ENCODE measurements at places on chromosomes 1 and 21. TPM values are rescaled to one million over a fixed set of nuclear protein-coding genes. Genes with fewer than 3 reads are reported as not detected.
A peak's percentile ranks its signal among the peaks of the same experiment; 100 is the strongest.

The CFAP141 gene
- not detected for total RNA-seq

DNA sequence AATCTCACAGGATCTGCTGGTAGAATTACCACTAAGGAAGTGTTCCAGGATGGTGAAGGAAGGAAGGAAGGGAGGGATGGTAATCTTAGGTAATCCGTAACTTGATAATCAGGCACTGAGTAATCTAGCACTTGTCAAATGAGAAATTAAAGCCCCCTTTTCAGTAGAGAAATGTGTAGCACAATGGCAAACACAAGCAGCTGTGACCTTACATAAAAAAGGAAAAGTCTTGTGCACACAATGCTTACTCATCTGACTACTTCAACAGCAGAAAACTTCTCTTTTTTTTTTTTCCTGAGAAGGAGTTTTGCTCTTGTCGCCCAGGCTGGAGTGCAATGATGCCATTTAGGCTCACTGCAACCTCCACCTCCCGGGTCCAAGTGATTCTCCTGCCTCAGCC lies 6.1 kb downstream of the NUP210L start:
- DNase-seq = no peak

- DNase-seq = no peak
These were observed 486.9 kb upstream of the USP24 start for GRCh38 chr1:55702064-55702463.

GRCh38 chr1:107378866-107379265 lies 238.0 kb downstream of the NTNG1 start:
- peak; percentile 44 for DNase-seq

GRCh38 chr1:214587165-214587564 lies 15.8 kb upstream of the CENPF start:
- DNase-seq = no peak

The PDZK1IP1 gene
- total RNA-seq = 43.2 TPM

The CTSE gene
- total RNA-seq = not detected

The KLF17 gene
- not detected for total RNA-seq

DNA sequence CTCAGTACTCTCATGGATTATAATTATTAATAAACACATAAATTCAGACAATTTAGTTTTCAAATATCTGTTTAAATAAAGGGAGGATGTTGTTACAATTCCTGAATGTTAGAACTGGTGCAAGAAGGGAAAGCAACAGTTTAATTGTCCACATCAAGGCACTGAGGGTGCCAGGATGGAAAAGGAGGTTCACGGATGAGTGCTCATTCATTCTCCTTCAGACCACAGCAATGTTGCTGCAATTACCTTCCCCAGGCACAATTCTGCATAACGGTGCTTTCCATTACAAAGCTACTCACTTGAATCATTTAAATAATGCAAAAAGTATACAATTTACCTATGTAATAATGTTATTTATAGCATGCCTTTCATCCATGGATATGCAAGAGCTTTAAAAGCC lies 52.3 kb upstream of the COG2 start:
- no peak for DNase-seq

GRCh38 chr1:205627956-205628355 lies 3.9 kb downstream of the ELK4 start:
- no peak for DNase-seq

The PCNT gene
- 18.7 TPM for total RNA-seq

DNA sequence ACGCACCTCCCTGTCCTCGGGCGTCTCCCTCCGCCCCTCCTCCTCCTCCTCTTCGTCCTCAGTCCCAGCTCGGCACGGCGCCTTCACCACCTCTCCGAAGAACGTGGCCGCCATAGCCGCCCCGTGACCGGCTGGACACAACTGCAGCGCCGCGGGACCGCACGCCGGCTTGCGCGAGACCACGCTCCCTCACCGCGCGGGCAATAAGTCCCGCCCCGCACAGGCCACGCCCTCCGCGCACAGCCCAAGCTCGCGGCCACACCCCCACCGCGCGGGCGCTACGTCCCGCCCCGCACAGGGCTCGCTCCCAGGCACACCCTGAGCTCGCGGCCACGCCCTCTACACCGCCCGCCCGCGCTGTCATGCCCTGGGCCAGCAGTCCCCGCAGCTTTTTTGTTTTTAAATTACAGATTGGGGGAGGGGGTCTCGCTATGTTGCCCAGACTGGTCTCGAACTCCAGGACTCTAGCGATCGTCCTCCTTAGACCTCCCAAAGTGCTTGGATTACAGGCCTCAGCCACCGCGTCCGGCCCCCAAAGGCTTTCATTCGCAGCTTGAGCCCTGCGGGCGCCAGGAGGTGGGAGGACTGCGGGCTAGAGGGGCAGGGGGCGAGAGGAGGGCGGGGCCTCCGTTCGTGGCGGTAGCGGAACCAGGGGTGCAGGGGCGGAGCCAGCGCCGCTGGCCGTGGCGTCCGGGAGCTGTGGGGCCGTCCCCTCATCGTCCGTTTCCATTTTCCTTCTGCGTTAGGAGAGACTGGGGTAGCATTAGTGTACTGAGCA lies at the start of gene PSMG1:
Gene PSMG1, minus strand, starts transcription at position 180 of the 778 bp plus-strand sequence. Its CDS starts 66 bp downstream, at position 114.
- no peak for DNase-seq

The TFB2M gene
- 15.5 TPM for total RNA-seq

DNA sequence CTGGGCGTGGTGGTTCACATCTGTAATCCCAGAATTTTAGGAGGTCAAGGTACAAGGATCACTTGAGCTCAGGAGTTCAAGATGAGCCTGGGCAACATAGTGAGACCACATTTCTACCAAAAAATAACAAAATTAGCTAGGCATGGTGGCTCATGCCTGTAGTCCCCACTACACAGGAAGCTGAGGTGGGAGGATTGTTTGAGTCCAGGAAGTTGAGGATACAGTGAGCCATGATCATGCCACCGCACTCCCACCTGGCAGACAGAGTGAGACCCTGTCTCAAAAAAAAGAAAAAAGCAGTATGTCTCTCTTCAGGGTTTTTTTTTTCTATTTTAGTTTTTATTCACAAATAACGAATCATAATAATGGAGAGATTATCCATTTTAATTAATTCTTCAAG lies 233.7 kb upstream of the DMRTA2 start:
- DNase-seq = no peak

- DNase-seq = no peak
These were observed 83.4 kb downstream of the LRRN2 start for GRCh38 chr1:204602111-204602579.

The CITED4 gene
- total RNA-seq = 43.4 TPM

GRCh38 chr1:173280899-173281660 lies 73.9 kb upstream of the TNFSF4 start:
- no peak for DNase-seq

The PRAMEF5 gene
- not detected for total RNA-seq

- DNase-seq = no peak
These were observed 37.9 kb downstream of the GABPA start for GRCh38 chr21:25772686-25773085.

- DNase-seq = no peak
These were observed 84.0 kb downstream of the PHTF1 start for GRCh38 chr1:113675302-113675701.

The SPRR1A gene
- not detected for total RNA-seq

The SPOCD1 gene
- 9.4 TPM for total RNA-seq

DNA sequence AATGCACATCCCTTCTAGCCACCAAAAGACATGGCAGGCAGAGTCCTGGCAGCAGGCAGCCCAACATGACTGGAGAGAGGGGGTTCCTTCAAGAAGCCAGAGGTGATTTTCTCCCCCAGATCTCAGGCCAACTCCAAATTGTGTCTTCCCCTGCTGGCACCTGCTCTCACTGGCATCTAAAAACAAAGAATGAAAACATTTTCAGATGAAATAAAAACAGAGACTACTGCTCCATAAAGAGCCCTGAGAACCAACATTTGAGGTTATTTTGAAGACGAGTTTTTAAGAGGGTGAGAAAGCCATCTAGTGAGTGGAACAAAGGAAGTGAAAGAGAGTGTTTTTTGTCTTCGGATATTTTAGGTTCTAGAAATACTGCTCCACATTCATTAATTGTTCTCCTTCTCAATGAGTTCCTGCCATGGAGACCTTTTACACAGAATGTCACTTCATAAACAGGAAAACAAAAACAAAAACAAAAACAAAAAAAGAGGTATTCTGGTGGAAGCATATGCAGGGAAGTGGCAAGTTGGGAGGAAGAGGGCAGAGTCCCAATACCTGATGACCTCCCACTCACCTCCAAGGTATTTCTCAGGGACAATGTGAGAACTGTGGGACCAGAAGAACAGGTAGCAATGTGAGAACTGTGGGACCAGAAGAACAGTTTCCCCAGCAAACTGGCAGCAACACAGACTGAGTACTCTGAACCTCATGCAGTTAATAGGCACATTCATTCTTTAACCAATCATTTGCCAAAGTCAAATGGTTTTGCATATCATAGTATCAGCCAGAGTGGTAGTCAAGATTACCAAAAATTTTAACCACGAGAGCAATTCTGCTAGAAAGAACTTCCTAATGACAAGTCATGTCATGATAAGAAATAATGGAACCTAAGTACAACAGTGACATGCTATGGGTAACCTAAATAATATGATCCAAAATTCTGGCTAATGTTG lies 50.0 kb downstream of the KIAA0319L start:
- no peak for DNase-seq

DNA sequence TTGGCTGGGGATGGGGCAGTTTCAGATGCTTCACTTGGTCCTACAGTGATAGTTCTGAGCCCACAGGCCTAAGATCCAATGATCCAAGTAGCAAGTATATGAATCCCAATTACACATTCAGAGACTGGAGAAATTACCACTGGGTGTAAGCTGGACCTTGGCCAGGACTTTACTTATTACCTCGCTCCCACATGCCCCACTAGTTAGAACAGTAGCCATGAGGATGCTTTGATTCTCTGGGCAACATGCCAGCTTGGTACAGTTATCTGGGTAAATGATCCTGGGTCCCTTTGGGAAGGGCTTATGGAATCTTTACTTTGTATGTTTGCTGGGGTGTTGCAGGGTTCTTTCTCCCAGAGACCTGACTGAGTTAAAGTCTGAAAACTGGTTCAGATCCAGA lies 5.0 kb upstream of the FCAMR start:
- DNase-seq = no peak

GRCh38 chr1:179818743-179819173 lies 58.8 kb downstream of the TOR1AIP2 start:
- no peak for DNase-seq

DNA sequence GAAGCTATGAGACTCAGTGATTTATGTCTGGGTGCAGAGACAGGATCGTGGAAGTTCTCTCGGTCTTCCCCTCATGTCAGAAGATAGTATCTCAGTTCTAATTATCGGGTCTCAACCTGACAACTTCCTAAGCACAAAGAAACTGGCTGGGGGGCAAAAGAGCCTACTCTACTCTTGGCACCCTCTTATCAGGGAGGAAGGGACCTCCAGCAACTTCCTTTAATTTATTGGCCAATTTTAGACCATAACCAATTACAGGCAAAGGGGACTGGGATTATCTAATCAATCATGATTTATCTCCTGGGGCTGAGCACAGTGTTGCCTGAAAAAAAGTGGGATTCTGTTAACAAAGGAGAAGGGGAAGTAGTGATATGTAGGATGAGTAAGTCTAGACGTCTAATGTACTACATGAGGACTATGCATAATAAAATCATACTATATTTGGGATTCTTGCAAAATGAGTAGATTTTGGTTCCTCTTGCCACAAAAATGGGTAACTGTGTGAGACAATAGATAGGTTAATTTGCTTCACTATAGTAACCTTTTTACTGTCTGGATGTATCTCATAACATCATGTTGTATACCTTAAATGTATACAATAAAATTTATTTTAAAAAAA lies 98.8 kb downstream of the ZFYVE9 start:
- no peak for DNase-seq

DNA sequence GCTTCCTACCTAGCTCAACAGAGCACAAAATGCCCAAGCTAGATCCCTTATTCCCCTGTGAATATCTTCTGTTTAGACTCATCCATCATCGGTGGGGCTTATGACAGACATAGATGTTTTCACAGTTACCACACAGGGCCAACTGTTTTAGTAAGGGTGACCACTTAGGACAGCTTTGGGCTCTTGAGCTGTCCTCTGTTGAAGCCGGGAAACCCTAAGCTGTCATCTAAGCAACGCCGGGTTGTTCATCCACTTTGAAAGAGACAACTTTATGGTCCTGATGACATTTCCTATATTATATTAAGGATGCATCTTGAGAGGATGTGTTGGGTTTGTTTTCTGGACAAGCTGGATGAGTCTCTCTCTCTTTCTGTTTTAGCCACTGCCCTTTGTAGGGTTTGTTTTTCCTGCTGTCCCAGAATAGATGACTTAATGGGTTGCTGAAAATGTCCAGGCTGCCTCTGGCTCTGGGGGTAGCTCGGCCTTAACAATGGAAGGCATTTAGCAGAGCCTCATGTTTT lies 110.5 kb upstream of the UBE2U start:
- DNase-seq = no peak

DNA sequence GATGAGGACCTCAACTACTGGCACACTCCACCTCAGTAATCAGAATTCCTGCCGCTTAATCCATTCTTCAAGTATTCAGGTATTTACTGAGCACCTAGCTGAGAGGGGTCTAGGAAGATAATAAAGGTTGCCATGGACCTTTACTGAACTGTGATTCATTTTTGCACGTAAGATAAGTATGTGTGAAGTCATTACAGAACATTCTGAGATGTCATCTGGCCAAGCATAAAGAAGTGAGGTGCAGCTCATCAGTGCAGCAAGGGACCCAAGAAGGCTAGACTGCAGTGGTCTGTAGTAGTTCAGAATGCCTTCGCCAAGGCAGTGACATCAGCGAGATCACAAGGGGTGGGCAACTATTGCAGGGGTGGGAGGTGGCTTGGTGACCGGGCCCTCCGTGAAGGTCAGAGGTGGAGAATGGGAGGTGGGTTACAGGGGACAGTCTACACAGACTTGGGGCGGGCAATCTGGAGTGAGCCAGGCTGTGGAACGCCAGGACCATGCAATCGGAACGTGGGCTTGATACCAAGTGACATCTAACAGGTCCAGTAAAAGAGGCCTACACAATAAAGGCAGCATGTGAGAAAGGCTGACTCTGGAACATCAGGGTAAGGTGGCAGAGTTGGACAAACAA lies 107.4 kb downstream of the SLC45A1 start:
- DNase-seq = no peak

DNA sequence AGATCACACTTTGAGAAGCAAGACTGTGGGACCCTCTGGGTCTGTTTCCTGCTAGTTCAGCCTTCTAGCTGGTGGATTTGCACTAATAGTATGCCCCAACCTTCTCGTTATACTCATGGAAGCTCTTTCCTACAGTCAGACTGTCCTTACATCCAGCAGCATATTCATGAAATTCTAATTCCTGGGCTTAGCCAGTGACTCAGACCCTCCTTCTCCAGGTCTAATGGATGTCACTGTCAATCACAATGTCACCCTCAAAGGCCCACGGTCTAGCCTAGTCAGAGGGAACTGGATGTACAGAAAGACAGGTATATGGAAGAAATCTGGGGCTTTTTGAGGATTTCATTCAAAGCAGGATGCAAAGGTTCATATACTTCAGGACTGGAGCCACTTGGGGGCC lies 72.4 kb downstream of the KCNJ15 start:
- DNase-seq = no peak

The CCDC185 gene
- not detected for total RNA-seq

GRCh38 chr1:109801791-109802135 lies 38.0 kb upstream of the EPS8L3 start:
- no peak for DNase-seq

- DNase-seq = peak; percentile 56
These were observed 62.1 kb downstream of the LRRN2 start for GRCh38 chr1:204623365-204623893.

GRCh38 chr1:56025942-56026341 lies 553.4 kb downstream of the PLPP3 start:
- DNase-seq = peak; percentile 36

GRCh38 chr1:85992791-85993190 lies 163.8 kb downstream of the COL24A1 start:
- DNase-seq = no peak
